ENCODE measurements at places on chromosomes 6 and 20.

DNA sequence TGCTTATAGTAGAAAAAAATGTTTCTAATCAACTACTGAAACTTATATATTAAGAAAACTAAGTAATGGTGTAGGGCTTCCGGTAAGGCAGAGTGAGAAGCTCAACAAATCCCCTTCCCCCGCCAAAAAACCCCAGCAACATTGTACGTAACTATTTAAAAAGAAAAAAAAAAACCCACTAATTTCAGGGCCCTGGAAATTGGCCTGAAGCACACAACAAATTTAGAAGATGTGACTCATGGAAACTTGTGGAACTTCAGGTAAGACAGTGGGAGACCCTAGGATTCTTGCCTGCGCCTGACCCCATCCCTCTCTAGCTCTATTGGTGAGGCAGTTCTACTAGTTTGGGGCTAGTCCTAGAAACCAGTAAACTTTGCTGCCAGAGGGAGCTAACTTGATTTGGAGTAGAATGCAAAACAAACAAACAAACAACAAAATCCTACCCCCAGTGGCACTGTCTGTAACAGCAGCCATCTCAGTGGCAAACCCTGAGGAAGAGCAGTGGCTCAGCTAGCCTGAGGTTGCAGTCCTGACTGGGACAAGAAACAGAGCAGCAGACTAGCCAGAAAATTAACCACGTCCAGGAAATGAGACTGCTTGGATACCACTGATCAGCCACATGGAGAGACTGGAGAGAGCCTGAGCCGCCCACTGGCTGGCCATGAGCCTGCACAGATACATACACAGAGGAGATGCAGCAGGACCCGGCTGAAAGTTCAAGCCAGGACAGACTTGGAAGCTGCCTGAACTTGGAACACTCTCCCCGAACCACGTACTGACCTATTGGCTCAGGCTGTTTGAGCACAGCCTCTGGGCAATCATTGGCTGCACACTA is 135.1 kb downstream of the TBXT start:
- peak; percentile 64 for DNase-seq

DNA sequence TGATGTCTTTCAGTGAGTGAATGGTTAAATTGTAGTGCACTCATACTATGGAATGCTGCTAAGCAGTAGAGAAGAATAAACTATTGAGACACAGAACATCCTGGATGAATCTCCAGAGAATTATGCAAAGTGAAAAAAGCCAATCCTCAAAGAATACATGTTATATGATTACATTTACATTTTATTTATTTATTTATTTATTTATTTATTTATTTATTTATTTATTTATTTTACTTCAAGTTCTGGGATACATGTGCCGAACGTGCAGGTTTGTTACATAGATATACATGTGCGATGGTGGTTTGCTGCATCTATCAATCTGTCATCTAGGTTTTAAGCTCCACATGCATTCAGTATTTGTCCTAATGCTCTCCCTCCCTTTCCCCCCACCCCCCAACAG is 175.8 kb upstream of the VGLL2 start:
- no peak for DNase-seq

DNA sequence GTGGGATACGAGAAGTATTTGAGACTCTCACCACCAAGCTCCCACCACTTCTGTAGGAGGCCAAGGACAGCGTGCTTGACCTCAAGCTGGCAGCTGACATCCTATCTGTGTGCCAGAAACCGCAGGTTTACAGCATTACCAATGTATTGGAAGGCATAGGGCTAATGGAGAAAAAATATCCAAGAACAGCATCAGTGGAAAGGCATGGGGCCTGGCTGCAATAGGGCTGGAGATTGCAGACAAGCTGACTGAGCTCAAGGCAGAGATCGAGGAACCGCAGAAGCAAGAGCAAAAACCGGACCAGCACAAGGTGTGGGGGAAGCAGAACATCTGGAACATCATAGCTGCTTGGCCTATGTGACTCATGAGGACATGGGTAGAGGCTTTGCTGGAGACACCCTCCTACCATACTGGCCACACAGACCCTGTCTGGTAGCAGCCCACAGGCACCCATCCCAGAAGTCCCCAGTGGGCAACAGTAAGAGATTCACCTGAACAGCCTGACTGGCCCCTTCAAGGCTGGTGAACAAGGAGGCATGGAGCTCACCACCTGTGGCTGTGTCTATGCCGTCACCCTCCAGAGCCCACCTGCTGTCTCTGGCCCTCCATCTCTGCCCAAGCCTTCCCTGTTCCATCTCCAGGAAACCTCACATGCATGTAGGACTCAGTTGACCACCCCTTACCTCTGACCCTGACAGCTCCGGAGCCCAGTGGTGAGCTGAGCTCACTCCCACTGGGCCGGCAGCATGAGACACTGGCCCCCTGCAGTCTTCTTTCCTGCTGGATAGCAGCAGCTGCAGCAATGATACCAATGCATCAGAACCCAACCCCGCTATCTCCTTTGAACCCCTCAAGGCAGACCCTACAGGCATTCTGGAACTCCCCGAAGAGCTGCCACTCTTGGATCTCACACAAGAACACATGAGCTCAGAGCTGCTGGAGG is 171.1 kb downstream of the KIF6 start:
- peak; percentile 76 for DNase-seq

DNA sequence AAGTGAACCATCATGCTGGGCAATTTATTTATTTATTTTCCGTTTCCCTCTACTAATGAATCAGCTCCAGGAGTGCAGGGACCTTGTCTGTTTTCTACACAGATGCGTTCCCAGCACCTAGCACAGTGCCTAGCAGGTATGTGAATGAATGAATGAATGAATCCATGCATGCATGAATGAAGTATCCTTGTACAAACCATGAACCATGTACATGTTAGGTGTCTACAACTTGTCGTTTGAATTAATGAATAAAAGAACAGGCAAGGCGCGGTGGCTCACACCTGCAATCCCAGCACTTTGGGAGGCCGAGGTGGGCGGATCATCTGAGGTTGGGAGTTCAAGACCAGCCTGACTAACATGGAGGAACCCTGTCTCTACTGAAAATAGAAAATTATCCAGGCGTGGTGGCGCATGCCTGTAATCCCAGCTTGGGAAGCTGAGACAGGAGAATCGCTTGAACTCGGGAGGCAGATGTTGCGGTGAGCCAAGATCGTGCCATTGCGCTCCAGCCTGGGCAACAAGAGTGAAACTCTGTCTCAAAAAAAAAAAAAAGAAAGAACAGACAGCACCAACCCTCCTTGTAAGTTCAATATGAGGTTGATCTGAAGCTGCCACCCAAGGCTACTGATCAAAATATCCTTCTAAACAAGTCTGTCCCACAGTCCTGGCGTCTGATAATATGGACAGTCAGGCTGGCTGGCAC is 27.3 kb upstream of the SLC9A8 start:
- DNase-seq = no peak

GRCh38 chr20:10532361-10532760 is 97.3 kb downstream of the SLX4IP start:
- DNase-seq = no peak

DNA sequence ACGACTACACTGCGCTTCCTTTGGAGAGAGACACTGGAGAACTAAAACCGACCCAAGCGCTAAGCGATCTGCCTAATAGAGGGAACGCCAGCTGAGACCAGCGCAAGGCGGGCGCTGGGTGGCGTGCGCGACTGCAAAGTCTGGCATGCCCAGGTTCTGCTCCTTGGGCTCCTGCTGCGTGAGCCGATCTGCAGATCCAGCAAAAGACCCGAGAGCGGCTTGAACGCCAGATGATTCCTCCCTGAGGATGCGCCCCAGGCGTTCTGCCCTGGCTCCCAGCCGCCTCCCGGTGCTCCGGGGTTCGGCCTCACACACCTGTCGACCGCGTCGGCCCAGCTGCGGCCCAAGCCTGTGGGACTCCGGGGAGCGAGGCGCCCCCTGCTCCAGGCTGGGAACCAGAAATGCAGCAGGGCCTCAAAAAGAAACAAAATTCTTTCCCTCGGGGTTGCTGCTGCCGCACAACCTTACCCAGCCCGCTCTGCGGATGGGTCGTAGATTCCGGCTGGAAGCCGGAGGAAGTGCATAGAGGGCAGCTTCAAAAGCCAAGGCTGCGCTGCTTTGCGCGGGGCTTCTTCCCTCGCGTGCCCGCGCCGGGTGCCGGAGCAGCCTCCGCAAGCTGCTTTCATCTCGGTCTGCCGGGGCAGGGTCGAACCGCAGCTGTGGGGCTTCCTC is 17.9 kb upstream of the PRDM13 start:
- peak; percentile 62 for DNase-seq

- no peak for DNase-seq
Observed at GRCh38 chr6:37920667-37921066, 101.1 kb downstream of the ZFAND3 start.

DNA sequence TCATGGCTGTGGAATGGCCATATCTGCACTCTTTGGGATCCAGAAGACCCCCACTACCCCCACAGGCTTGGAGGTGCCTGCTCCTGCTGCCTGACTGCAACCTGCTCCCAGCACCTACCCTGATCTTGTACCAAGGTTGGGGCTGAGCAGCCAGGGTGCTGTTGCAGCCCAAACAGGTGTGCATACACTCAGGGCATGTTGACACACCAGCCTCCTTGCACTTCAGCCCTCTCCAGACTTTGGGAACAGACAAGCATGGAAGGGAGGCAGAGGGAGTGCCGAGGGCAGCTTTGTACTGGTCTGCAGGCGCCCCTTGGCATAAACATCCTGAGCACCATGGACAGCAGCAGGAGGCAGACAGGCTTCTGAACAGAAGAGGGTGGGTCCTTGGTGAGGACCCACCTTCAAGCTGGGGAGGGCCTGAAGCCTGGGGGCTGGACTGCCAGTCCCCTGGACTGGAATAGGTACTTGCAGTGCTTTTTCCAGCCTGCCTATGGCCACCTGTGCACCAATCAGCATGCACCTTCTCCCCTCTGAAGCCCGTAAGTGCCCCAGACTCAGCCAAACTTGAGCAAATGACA is 1675.8 kb downstream of the HACE1 start:
- no peak for DNase-seq
